Body of pancreas (tissue), 4 donors: ENCODE measurements at places on chromosomes 1 and 21. TPM values are rescaled to one million over a fixed set of nuclear protein-coding genes. Genes with fewer than 3 reads are reported as not detected.

The TFF2 gene
- 9.3 TPM for total RNA-seq

The DMRTA2 gene
- total RNA-seq: not detected

The SLC19A2 gene
- total RNA-seq: 15.0 TPM

The IFI44 gene
- 14.5 TPM for total RNA-seq

The EFNA3 gene
- total RNA-seq: not detected

The PYHIN1 gene
- 0.66 TPM for total RNA-seq

The TNNI3K gene
- total RNA-seq: 11.5 TPM

The KIF17 gene
- total RNA-seq: 1.8 TPM

The CDA gene
- total RNA-seq: not detected

DNA sequence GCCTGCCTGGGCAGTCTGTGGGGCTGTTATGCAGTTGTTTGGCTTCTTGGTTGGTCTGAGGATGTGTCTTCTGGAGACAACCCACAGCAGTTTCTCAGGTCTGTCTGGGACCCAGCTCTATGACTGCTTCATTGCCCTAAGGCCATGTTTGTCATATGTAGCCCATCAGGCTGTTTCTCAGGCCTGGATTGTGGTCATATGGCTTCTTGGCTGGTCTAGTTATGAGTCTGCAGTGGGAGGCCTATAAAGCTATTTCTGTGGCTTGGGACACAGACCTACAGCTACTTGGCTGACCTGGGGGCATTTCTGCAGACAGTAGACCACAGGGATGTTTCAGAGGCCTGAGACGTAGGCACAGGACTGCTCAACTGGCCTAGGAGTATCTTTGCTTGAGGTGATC, 41.5 kb downstream of the CHIA start:
- DNase-seq: no peak

GRCh38 chr1:94081566-94082344, 39.2 kb downstream of the ABCA4 start:
- no peak for DNase-seq

GRCh38 chr1:156391701-156392100, 22.7 kb downstream of the RHBG start:
- DNase-seq: no peak

DNA sequence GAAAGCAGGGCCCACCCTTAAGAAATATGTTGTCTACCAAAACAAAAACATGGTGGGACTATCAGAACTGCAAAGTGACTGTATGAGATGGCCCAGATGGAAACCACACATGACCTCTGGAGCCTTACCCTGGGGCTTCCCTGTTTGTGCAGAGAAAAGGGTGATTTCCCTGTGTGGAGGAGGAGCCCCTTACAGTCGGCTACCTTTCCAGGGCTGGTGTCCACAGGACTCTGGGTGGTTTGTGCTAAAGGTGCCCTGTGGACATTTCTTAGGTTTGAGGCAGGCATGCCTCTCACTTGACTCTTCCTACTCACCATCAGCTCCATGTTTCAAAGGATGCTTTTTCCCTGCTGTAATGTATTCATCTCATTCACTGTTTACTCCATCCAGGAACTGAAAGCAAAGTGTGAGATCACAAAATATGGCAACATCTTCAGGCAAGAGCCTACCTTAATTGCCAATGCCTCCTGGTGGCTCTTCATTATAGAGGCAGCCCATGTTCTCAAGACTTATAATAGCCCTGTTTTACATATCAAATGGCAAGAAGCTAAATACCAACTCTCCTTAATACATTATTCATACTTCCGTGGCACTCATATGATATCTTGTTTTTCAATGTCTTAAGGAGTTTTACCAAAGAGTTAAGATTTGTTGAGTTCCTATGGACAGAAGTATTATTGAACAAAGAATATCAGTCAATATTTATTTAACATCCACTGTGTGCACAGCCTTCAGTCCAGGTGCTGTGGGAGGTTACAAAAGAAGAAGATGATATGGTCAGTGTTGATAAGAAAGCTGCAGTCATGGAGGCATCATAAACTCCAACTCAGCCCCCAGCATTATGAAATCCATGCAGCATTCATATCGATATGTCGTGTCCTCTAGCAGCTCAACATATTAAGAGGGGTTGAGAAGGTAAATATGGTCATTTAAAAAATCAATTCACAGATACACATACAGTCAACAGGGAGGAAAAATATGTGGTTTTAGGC, 15.5 kb upstream of the TFF3 start:
- no peak for DNase-seq

- DNase-seq: no peak
Measured at GRCh38 chr1:116252785-116253184, 120.3 kb upstream of the ATP1A1 start.

DNA sequence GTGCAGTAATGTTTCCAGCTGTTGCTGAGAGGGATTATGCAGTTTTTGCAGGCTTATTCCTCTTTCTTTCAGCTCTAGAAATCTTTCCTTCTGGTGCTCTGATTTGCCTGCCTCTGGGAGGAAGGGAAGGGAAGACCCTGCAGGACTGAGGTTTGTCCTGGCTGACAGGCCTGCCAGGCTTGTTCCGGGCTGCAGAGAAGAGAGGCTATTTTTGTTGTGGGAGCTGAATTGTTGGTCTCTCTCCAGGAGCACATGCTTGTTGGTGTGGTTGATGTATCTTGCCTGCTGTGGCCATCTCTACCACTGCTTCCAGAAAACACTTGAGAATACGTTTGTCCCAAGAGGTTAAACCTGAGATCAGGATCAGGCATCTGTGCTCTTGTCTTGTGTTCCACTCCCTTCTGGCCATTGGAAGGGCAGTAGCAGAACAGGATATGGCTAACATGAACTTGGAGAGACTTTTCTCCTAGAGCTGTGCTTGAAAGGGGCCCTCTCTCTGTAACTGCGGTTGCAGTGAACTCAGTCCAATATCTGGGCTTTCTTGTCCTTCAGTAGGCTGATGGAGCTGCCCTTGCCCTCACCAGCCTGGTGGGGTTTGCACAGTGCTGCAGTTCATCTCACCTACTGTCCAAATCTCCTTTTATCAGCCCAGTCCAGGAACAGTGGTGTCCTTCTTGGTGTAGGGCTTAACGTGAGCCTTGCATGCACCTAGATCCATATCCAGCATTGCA, 21.5 kb upstream of the SLC25A34 start:
- DNase-seq: no peak

DNA sequence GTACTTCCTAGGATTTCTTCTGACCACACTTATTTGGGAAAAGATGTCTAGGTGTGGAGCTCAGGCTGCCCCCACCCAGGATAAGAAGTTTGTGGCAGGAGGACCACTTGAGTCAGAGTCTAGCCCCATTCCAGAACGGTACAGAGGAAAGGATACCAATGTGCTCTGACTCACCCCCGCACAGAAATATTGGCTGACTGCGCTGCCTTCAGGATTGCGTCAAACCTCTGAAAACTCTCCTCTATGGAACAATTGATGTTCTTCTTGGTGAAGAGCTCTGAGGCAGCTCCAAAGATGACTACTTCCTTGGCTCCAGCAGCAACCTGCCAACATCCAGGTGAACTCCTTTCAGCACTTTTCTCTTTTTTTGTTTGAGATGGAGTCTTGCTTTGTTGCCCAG, 11.2 kb downstream of the HMGCL start:
- no peak for DNase-seq

DNA sequence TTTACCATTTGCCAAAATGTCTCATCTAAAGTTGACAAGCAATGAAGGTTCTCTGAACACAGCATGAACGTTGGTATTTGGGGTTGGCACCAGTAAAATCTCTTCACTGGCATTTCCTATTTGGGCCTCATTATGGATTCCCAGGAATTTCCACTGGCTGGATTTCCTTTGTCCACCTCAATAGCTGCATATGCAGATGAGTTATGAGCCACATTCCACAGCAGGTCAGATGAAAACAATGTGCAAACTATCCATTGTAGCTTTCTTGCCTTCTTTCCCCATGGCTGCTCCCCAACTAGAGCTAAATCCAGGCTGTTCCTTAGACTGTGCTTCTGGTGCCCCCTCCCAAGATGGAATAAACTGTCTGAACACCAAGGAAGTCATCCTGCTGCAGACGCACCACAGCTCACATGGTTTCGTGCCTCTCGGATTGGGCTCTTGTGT, 168.1 kb upstream of the FGGY start:
- no peak for DNase-seq

- no peak for DNase-seq
Measured at GRCh38 chr1:209895709-209896108, 42.3 kb upstream of the SYT14 start.
